Mucosa of gallbladder (tissue), 1 donor: ENCODE measurements at places on chromosomes 6 and 20.

DNA sequence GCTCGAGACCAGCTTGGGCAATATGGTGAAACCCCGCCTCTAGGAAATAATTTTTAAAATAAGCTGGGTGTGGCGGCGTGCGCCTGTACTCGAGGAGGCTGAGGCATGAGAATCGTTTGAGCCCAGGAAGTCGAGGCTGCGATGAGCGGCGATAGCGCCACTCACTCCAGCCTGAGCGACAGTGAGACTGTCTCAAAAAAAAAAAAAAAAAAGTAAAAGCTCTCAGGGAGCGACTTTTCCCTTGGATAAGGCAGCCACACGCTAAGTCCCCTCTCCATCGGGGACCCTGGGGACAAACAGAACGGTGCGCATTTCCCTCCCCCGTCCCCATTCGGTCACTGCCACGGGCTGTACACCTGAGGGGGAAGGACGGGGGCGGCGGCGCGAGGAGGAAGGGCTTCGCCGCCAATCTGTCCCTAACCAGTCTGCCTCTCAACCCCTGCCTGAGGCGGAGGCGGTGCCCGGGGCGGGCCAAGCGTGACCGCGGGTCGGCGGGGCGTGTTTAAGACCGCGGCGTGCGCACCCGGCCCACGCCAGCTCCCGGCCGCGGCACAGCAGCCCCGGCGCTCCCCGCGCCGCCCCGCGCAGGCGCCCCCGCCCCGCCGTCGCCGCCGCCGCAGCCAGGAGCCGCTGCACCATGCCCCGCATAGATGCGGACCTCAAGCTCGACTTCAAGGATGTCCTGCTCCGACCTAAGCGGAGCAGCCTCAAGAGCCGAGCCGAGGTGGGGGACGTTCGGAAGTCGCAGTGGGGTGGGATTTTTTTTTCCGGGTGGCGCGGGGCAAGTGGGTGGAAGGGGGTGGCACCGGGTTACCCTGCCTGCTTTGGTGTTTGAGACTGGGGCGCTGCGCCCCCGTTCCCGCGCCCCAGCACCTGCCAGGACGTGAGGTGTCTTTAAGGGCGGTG lies at the start of gene GMPR:
Gene GMPR, plus strand, starts transcription at position 531 of the 906 bp plus-strand sequence. Its CDS starts 107 bp downstream, at position 638.
- DNase-seq, result peak; percentile 70

DNA sequence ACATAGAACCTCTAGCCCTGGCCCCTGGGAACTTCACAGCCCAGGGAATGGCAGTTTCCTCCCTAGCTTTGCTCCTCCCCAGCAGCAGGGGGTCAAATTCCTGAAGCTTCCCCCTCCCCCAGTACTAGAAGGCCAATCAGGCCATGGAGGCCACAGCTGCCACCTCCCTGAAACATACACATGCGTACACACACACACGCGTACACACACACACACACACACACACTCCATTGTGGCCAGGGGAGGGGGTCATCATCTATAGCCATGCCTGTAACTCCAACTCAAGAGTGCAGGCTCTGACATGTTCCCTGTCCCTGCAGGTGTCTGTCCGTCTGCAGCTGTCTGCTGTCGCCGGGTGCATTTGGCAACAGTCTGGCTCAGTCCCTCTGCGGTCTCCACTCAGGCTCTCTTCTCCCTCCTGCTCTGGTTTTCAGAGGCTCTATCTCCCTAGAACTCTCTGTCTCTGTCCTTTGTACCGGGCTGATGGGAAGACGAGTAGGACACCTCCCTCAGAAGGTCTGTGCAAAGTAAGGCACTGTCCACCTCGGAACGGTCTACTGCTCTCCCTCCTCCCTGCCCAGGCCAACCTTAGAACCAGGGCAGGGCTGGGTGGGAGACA lies 1.4 kb downstream of the LRFN2 start:
- DNase-seq, result no peak

DNA sequence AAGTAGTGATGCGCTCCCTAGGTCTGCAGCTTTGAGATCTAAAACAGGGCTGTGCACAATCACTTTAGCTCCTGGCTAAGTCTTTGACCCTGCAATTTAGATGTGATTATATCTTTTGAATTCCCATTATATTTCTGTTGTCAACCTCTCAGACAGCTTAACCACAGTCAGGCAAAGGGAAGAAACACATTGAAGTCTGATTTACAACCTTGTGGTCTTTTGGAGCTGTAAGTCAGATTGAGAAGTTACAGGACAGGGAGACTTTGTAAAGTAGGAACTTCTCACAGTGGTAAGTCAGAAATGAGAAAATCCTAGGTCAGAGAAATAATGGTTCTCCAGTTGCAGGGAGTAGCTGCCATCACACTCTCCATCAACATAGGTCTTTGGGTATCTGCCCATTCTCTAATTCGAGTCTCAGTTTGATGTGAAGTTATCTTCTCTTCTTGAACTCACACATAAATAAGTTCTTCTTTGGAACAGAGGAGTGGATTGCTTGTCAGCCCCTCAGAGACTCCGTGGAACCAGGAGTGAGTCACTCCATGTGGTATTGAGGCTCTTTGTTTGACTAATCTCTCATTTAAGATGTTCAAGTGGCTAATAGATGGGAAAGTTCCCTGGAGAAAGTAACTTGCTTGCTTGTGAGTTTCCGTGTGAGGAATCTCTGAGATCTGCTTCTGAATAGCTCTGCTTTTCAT lies 35.0 kb upstream of the SGK1 start:
- no peak for DNase-seq

GRCh38 chr6:74768738-74769137 lies 437.1 kb downstream of the COL12A1 start:
- DNase-seq, result no peak

- no peak for DNase-seq
Measured at GRCh38 chr6:42409581-42409980, 42.1 kb downstream of the TRERF1 start.

DNA sequence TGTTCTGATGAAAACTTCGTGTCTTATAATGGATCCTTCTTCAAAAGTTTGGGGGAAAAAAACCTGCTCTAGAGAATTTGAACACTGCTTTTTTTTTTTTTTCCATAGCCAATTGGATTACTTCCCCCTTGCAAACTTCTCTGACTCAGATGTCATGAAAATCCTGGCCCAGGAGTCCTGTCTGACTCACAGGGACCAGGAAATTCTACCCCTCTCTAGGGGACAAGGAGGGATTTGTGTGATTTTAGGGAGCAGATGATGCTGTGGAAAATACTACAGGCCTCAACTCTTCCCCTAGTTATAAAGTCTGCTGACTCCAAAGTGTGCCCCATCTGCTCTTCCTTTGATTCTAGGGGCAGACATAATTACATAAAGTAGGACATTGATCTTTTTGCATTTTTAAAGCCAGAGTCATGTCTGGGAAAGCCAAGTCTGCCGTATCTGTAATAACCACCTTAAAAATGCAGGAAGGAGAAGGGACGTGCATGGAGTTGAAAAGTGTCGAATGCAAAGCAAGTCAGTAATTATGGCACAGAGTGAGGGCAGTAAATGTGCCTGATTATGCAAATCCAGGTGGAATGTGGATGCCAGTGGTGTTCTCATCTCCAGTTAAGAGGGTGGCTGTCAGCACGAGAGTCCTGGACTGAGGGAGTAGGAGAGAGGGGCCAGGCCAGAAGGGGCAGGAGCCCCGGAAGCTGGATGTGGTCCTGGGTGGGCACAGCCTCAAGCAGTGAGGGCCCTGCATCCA lies 144.3 kb upstream of the SULF2 start:
- no peak for DNase-seq

GRCh38 chr6:126805861-126806260 lies 312.6 kb upstream of the RSPO3 start:
- DNase-seq, result no peak

DNA sequence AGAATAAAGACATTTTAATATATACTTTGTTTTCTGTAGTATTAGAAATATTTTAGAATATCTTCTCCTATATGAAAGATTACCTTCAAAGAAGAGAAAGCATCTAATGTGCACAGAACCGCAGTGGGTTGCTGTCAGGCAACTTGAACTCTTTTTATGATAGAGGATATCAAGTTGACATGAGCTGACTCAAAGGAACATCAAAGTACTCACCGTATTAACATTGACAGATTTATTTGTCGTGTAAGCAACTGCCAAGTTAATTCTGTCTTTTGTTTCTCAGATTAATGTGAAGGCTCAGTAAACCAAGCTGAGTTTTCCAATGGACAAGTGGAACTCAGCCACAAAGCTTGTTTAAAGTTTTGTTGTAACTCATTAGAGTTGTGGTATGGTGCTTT lies 2.2 kb upstream of the GINM1 start:
- no peak for DNase-seq

DNA sequence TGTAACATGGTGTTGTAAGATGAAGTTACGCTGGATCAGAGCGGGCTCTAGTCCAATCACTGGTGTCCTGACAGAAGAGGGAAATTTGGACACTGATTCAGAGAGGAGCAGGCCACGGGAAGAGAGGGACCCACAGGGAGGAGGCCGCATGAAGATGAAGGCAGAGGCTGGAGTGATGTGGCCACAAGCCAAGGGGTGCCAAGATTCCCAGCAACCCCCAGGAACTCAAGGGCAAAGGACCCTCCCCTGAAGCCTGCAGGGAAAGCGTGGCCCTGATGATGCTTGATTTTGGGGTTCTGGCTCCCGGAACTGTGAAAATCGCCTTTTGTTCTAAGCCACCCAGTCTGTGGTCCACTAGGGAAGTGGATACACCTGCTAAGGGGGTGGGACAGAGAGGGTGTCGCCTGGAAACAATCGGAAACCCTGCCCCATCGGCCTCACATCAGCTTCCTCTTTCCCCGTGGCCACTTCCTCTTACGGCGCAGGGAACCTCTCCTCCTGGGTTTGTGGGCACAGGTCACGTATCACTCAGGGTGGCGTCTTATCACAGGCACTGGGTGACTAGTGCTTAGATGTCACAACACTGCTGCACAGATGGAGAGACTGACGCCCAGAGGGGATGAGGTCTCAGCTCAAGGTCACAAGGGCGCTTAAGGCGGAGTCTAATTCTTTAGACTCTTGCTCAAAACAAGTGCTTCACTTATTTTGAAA lies 58.0 kb downstream of the SULF2 start:
- DNase-seq, result peak; percentile 49

DNA sequence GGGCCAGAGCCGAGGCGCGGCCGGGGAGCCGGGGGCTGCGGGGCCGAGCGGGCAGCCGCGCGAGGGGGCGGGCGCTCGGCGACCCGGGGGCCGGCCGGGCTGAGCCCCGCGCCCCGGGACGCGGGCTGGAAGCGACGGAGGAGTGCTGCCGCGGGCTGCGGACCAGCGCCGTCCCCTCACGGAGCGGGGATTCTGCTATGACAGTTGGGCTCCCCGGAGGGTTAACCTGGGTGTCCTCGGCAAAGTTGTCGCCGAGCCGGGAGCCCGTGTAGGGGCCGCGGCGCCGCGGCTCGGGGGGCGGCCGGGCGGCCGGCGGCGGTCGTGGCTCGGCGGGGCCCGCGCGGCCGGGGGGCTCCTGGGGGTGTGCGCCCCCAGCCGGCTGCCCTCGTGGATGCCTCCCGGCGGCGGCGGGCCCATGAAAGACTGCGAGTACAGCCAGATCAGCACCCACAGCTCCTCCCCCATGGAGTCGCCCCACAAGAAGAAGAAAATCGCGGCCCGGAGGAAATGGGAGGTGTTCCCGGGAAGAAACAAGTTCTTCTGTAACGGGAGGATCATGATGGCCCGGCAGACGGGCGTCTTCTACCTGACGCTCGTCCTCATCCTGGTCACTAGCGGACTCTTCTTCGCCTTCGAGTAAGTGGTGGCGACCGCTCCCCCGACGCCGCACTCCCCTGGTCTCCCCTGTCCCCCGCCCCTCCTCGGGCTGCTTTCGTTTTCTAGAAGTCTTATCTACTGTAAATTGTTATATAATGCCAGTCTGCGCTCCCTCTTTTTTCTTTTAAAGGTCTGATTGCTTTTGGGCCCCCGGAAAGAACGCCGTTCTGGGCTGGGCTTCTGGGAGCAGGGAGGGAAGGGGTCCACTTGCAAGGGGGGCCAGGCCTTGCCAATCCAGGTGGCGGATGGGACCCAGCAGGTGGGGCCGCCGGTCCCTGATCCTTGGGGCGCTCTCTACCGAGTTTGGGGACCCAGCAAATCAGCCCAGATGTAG lies 936 bp downstream of the ZDHHC14 start:
- peak; percentile 47 for DNase-seq

DNA sequence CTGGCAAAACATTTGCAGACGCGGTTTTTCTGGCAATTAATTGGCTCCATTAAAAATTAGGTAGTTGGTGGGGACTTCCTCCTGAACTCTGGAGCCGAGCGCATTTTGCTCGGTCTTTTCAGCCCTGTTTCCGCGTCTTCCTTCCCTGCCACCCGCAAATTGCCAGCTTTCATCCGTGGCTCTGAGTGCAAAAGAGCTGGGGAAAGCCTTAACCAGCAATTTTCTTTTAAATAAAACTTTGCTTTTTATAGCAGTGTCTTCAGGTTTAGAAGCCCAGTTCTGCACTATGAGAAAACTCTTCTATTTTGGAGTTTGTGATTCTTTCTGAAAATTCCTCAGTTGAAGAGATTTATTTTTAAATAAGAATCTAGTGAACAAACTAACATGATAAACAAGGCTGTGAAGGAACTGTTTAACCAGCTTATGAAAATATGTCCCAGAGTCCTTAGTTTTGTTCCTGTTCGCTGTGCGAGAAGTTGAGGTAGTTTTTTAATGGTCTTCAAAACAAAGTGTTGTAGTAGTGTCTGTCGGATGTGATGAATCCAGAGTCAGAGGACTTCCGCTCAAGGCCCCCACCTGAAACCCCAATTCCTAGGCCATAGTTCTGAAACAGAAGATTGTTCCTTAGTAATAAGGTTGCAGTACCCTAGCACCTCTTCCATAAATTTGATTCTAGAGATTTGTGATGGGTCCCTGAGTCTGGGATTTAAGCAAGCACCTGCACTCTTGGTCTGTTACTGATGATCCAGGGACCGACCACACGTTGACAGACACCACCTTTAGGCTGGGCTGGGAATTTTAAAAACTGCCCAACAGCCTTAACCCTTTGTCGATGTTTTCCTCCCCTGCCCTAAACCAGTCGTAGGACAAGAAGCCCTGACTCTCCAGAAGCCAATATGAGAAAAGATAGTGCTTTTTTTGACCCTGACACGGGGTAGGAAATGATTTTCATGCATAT lies 950 bp downstream of the KCTD20 start:
- no peak for DNase-seq

DNA sequence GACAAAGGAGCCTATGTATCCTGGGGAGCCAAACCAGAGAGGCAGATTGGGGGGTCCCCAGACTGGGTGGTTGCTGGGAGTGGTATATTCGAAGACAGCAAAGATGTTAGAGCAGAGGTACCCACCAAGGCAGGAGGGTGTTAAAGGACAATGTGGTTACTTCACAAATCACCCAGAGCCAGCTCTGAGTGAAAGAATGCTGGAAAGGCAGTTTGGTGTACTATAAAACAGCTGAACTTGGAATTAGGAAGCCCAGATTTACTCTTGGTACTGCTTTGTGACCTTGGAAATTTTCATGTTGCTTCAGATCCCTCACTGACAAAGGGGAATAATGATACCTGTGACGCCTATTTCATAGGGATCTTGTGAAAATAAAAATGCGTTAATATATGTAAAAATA lies 121.6 kb downstream of the CD164 start:
- no peak for DNase-seq

DNA sequence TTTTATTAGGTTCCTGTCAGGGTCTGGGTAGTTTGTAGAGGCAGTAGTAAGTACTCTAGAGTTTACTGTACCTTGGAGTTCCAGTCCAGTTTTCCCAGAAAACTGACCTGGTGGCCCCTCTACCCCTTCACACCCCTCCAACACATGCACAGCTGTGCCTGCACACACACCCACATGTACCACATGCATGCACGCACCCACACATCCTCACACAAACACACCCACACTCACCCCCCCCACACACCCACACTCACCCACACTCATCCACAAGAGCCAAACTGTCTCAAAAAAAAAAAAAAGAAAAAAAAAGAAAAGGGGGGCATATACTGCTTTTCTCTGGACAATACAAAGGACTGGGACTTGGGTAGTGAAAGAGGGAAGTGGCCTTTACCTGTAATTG lies 570.5 kb downstream of the QKI start:
- no peak for DNase-seq

- no peak for DNase-seq
Measured at GRCh38 chr6:14067656-14068055, 49.9 kb upstream of the CD83 start.
